ENCODE measurements at places on chromosomes 5 and 9. TPM values are rescaled to one million over a fixed set of nuclear protein-coding genes. Genes with fewer than 3 reads are reported as not detected.

DNA sequence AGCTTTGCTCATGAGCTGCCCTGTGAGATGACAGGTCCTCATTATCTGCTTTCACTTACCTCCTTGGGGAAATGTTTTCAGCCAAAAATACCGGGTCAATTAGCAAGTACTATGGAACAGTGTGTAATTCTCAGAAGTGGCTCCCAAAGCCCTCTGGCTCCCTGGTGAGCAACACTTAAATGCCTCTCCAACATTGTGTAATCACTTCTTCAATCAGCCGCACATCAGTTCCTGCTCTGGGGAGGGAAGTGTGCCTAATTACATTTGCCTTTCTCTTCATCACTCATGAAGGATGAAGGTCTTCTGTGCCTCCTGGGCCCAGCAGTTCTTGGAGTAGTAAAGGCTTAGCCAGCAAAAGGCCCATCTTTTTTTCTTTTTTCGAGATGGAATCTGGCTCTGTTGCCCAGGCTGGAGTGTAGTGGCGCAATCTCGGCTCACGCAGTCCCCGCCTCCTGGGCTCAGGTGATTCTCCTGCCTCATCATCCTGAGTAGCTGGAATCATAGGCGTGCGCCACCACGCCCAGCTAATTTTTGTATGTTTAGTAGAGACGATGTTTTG, 23.1 kb downstream of the NIM1K start:
- DNase-seq = peak; percentile 34

DNA sequence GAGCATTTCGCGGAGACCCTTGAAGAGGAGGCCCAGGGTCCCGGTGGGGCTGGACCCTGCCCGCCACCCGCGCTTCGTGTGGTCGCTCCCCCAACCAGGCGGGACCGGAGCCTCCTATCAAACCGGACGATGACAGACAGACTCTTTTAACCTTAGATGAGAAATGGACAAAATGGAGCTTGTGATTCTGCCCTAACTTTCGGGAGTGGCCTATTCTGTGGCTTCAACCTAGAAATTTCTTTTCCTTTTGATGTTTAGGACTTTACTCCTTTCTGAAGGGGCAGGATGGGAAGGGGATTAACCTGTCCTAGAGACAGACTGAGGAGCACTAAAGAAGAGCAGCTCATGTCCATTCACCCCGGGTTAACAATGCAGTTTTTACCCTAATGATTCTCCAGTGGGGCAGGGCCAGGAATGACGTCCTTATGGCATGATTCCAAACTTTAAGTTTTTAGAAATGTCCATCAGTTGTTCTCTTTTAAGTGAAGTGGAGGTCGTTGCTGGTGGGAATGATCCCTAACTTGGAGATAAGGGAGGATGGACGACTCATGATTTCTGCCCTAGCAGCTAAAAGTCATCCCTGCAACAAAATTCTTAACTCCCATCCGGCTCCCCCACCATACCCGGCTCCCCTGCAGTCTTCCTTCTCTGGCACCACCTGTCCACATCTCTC, 1.0 kb downstream of the NIPSNAP3A start:
- peak; percentile 33 for DNase-seq

DNA sequence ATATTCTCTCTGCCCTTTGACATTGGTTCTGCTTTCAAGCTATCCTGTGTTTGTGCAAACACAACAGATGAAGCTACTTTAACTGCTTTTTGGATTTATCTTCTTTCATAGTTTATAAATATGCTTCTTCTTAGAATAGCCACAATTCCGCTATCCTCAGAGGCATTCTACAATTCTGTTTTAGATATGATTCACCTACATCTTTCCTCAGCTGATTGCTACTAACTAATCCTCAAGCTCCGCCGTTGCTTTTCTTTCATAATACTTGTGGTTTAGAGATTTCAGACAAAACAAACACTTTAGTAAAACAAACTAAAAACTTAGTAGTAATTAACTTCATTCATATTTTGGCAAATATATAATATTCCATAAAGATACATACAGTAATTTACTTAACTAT, 52.5 kb downstream of the ECPAS start:
- DNase-seq = peak; percentile 29

DNA sequence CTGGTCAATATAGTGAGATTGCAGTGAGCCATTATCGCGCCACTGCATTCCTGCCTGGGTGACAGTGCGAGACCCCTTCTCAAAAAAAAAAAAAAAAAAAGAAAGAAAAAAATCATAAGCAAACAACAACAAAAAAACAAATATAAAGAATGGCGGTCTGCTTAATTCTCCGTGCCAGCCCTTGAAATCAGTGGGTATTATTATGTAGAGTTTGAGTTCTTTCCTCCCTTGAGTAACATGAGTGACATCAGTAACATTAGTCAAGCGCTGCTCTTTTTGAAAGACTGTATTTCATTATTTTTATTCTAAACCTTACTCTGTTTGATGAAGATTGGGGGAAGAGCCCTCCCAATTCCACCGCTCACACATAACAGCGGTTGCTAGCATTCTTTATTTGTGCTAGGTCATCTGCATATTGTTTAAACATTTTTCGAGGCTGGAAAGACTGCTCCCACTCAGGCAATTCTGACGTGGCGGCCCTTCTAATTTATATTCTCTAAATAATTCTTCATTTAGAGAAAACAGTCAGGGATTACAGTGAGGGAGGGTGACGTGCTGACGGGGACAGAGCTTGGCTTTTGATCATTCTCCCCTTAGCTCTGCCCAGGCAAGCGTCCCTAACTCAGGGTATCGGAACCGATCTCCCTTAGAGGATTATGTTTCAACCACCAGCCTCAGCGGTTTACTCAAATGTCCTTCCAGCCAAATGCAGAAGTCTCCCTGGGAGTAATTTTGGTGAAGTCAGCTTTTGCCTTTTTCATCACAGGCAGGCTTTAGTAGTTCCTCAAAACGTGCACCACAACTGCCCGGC, 860 bp upstream of the MARCHF6 start:
- peak; percentile 62 for DNase-seq

- no peak for DNase-seq
These were observed 25.7 kb upstream of the UGCG start for GRCh38 chr9:111870774-111871498.

DNA sequence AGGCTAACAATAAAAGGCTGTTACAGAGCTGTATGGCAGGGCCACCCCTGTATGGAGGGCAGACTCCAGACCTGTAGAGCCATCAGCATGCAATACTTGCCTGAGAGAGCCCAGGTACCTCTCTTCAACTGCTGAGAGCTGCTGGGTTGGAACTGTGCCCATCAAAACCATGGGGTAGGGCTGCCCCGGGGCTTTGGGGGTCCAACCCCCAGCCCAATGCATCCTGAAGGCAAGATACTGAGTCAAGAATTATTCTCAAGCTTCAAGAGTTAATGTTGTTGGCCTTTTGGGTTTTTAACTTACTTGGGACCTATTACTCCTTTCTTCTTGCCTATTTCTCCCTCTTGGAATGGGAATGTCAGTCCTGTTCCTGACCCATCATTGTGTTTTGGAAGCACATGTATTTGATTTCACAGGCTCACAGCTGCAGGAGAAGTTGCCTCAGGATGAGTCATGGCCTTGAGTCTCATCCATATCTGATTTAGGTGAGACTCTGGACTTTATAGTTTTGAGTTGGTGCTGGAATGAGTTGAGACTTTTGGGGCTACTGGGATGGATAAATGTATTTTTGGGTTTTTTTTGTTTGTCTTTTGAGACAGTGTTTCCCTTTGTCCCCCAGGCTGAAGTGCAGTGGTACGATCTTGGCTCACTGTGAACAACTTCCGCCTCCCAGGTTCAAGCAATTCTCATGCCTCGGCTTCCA, 21.0 kb upstream of the CDK7 start:
- no peak for DNase-seq

DNA sequence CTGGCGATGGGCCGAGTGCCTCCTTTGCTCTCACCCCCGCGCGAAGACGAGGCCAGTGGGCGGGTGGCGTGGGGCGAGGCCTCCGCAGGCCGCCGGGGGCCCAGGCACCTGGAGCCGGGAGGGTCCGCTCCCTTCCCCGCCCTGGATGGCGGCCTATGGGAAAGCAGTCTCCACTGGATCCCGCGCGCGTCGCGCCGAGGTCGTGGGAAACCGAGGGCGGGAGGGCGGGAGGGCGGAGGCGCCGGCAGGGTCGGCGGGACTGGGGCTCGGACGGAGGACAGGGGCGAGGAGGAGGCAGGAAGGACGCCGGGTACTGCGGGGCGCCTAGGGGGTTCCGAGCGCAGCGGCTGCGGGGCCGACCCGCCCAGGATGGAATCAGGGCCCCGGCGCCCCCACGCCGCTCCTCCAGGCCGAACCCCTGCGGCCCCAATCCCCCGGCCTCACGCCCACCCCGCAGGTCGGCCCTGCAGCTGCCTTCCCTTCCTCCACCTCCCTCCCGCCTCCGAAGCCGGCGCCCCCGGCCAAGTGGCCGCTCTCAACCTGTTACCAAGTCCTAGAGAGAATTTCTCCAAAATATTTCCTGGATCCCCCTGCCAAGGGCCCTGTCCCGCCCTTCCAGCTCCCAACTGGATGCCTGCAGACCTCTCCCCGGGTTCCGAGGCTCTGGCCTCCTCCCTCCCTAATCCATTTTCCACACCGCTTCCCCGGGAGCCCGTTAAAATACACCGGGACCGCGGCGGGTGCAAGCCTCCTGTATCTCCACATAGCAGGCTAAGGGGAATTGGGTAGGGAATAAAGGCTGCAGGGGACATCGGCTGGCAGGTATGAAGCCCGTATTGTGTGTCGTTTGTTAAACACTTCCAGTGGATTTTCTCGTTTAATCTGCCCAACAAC, 146.3 kb downstream of the ERCC6L2 start:
- peak; percentile 23 for DNase-seq

DNA sequence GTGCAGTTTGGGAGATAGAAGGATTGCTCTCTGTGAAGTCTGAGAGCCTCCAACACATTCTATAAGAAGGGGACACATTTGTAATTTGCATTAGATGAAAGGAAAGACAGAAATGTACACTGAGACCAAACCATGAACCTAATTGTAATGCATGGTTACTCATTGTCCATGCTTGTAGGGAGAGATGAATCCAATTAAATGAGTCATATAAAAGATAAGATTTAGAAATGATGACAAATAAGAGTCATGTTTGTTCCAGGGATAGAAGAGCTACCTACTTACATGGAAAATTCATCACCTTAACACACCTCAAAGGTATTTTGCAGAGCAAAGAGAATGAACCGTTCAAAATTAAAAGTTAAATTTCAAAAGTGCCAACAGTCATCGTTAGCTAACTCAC, 85.1 kb downstream of the FBXL7 start:
- DNase-seq = no peak

GRCh38 chr9:115673599-115673998, 480.0 kb upstream of the PAPPA start:
- peak; percentile 63 for DNase-seq

DNA sequence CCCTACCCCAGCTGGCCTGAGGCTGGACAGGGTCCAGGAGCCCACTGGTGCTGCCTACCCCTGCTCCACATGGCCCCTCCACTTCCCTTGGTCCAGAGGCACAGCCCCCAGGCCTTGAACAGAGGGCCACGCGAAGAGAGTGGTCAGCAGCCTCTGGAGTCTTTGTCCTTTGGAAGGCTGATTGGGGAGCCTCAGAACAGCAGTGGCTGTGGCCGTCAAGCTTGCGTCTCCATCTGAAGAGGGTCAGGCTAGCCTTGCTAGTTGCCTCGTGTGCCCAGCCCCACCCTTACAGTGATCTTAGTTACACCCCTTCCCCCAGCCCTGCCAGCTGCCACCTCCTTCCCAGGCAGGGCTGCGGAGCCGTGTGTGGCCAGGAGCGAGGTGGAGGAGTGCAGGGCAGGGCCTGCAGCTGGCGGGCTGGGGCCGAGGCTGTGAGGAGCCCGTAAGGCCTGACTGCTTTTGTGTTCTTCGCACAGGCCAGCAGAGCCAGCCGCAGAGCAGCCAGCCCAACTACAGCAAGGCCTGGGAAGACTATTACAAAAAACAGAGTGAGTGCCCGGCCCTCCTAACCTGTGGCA, 30.1 kb upstream of the PRDM12 start:
- DNase-seq = no peak

DNA sequence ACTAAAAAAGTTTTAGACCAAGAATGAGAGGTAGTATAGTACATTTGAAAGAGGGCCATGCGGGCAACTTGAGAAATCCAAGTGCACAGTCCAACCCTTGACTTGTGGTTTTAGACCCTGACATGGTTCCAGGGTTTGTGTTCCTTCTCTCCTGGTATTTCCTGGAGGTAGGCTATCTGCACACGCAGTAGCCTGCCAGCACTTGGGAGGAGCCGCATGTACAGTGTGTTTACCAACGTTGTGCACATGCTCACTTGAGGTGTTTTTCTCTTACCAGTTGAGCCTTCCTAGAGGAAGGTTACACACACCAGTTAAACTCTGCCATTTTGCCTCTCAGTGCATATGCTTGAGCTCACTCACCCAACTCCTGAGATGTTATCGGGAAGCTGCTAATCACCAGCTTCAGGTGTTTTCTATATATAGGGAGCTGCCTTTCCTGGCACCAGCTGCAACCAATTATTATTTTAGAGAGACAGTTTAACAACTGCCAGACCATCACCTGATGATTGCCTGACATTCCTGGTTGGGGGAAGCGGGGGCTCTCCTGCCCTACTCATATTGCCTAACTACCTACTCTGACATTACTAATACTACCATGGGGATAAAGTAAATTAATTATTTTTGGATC, 593.4 kb upstream of the TUSC1 start:
- DNase-seq = peak; percentile 50

DNA sequence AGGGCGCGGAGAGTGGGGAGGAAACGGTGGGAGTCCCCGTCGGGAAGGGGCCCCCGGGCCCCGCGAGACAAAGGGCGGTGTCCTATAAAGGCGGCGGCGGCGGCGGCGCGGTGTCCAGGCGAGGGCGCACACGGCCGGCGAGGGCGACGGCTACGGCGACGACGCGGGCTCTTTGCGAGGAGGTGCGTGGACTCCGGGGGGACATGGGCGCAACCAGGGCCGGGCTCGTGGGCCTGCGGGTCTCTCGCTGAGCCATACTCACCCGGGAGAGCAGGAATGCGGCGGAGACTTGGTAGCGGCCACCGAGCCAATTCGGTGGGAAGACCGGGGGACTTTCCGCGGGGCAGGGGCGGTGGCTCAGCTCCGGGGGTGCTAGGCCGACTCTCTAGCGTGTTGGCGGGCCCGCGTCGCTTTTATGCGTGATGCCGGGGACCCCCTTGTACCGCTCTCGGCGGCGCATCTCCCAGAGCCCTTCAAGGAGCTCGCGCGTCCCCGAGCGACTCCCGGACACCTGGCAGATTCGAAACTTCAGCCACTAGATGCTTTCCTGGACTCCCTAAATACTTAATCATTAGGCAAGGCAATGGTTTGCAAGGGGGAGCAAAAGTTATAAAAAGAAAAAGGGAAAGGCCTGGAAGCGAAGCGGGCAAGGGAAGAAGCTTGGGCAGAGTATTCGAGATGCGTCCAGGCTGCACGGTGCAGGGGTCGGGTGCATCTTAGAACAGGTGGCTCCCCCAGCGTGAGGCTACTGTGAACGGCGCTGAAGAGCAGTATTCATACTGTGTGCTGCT, 5.9 kb upstream of the TAL2 start:
- no peak for DNase-seq

GRCh38 chr9:136981588-136982231, 1.1 kb upstream of the LCNL1 start:
- peak; percentile 32 for DNase-seq

GRCh38 chr5:68534131-68534940, 318.8 kb downstream of the PIK3R1 start:
- peak; percentile 81 for DNase-seq

The PPP2CA gene
- 508 TPM for total RNA-seq

The SLC6A3 gene
- total RNA-seq = not detected

The SPATA31C1 gene
- not detected for total RNA-seq

The C8G gene
- 10.8 TPM for total RNA-seq

The ARID3C gene
- total RNA-seq = 0.27 TPM

The PAEP gene
- not detected for total RNA-seq
